CD4-positive, alpha-beta T cell treated with Interferon gamma for 1 hour (primary cell): ENCODE measurements at places on chromosomes 4 and X.
A peak's percentile ranks its signal among the peaks of the same experiment; 100 is the strongest.

DNA sequence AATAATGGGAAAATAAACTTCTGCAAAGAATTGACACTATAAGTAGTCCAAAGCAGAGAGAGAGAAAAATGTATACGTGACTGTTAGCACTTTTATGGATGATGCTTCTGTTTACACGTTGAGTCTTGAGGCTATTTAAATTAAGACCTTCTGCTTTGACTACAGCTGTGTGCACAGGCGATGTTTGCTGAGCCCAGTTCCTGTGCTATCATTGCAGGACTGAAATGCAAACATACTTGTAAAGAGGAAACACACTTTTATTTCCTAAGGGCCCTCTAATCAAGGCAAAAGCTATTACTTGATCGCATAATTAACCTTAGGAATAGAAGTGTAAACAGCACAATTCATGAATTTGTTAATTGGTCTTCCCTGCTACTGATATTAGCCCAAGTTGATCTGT lies 226.9 kb downstream of the FBXW7 start:
- DNase-seq = no peak

GRCh38 chr4:184011826-184012380 lies 106.8 kb downstream of the STOX2 start:
- no peak for DNase-seq

- DNase-seq = no peak
Observed at GRCh38 chrX:41734530-41734929, 10.5 kb downstream of the GPR82 start.

- DNase-seq = no peak
Observed at GRCh38 chr4:103934178-103934789, 214.5 kb upstream of the TACR3 start.

DNA sequence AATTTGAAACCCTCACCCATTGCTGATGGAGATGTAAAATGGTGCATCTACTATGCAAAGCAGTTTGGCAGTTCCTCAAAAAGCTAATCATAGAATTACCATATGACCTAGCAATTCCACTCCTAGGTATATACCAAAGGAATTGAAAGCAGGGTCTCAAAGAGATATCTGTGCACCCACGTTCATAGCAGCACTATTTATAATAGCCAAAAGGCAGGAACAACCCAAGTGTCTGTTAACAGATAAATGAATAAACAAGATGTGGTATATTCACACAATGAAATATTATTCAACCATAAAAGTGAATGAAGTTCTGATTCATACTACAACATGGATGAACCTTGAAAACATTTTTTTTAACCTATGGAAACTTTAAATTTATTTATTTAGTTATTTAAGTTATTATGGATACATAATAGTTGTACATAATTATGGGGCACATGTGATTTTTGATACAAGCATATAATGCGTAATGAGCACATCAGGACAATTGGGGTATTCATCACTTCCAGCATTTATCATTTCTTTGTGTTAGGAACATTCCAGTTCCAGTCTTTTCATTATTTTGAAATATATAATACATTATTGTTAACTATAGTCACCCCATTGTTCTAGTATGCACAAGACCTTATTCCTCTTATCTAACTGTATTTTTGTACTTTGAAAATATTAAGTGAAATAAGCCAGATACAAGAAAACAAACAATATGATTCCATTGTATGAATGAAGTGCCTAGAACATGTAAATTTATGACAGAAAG lies 205.6 kb upstream of the CNKSR2 start:
- no peak for DNase-seq

DNA sequence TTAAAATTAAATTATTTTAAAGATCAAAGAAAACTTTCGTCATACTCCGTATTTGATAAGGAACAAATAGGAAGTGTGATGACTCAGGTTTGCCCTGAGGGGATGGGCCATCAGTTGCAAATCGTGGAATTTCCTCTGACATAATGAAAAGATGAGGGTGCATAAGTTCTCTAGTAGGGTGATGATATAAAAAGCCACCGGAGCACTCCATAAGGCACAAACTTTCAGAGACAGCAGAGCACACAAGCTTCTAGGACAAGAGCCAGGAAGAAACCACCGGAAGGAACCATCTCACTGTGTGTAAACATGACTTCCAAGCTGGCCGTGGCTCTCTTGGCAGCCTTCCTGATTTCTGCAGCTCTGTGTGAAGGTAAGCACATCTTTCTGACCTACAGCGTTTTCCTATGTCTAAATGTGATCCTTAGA lies at the start of gene CXCL8:
CXCL8 (plus strand) TSS at position 217 of the 426 bp plus-strand sequence; CDS start at position 307, 90 bp downstream.
- DNase-seq = peak; percentile 65

DNA sequence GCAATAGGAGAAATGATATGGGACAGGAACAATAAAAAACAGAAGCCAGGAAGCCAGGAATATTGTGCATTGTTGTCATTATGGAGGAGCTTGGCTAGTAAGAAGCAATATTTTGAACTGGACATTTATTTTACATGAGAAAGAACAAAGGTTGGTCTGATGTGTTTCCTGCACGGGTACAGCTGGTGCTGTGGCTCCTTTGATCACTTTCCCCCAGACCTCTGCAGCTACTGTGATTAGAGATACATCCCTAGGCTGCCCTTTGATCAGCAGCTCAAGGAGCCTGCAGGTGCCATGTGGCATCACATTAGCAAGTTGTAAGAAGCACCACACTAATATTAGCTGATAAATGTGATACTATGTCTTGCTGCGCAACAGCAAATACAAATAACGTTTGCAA lies 2.5 kb downstream of the PDGFC start:
- DNase-seq = no peak
